A673 (cell line): ENCODE measurements at places on chromosomes 3 and 15. TPM values are rescaled to one million over a fixed set of nuclear protein-coding genes. Genes with fewer than 3 reads are reported as not detected.

DNA sequence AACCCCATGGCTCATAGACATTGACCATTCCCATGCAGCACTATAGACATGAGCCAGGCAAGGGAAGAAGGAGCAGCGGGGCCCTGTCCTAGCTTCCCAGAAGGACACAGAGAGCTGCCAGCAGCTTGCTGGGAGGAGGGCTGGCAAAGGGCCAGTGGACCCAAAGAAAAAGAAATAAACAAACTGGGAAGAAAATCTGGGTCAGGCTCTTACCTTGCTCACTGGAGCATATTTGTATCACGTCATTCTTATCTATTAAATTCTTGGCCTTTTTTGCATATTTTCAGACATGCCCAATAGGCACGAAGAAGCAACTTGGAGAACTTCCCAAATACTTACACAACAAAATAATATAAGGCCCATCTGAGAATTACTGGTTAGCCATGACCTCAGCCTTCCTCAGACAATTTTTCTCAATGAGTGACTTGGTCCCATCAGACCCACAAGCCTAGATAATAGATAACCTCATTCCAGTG, 28.4 kb downstream of the RASGRP1 start:
- no peaks in the 10 kb centered on the region for H3K27me3 ChIP-seq
- H3K27ac ChIP-seq, result no peak overlapping the region
- no peaks in the 10 kb centered on the region for H3K36me3 ChIP-seq
- H3K4me1 ChIP-seq, result no peaks in the 10 kb centered on the region
- H3K4me3 ChIP-seq, result no peak overlapping the region

The TGM5 gene
- total RNA-seq, result not detected in 2 replicates

The SNURF gene
- 11.8 and 26.0 TPM in 2 replicates for total RNA-seq

The TMEM212 gene
- not detected in 2 replicates for total RNA-seq

- no peak overlapping the region for H3K4me3 ChIP-seq
- H3K27ac ChIP-seq, result no peak overlapping the region
- no peaks in the 10 kb centered on the region for H3K27me3 ChIP-seq
- peaks cover 5% of the 10 kb centered on the region for H3K4me1 ChIP-seq
- peak; percentile 54 for DNase-seq
These were observed 55.8 kb downstream of the DZIP3 start for GRCh38 chr3:108645364-108645763.

DNA sequence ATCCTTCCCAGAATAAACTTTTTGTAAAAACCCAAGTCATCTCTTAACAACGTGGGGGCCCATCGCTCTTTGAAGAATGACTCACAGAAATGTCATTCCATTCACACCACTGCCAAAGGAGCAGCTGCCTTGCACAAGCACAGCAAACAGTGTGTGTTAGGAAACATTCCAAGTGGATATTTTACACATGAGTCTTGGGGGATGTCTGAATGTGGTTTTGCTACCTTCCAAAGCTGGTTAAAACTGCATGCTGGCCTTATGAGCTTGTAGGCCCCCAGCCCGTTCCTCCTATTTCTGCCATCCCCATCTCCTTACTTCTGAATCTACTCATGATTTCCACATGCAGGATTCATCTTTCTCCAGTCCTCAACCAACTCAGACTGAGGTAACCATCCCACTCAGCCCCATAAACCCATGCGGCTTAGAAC, 130.8 kb downstream of the CPNE4 start:
- no peak overlapping the region for H3K27ac ChIP-seq
- no peak overlapping the region for H3K4me3 ChIP-seq
- H3K27me3 ChIP-seq, result no peaks in the 10 kb centered on the region
- H3K4me1 ChIP-seq, result peaks cover 43% of the 10 kb centered on the region
- no peak for DNase-seq

- no peaks in the 10 kb centered on the region for H3K36me3 ChIP-seq
- H3K4me3 ChIP-seq, result no peak overlapping the region
- no peak for DNase-seq
- no peaks in the 10 kb centered on the region for H3K27me3 ChIP-seq
- peaks cover 37% of the 10 kb centered on the region for H3K4me1 ChIP-seq
These were observed 61.1 kb upstream of the PPIB start for GRCh38 chr15:64223882-64224281.

The ATP13A5 gene
- not detected in 2 replicates for total RNA-seq

- H3K36me3 ChIP-seq, result no peaks in the 10 kb centered on the region
- DNase-seq, result peak; percentile 42
- H3K27ac ChIP-seq, result no peak within 1 kb of the TSS
- H3K4me1 ChIP-seq, result no peaks in the 10 kb centered on the region
- no peaks in the 10 kb centered on the region for H3K27me3 ChIP-seq
- peak within 1 kb of the TSS; percentile 44 for H3K4me3 ChIP-seq
These were observed at the start of gene CAMKV for GRCh38 chr3:49869525-49870126. Gene CAMKV, minus strand, starts transcription at chr3:49869906. Its CDS starts 7,518 bp downstream, at chr3:49862388.

The SLC6A20 gene
- not detected in 2 replicates for total RNA-seq

DNA sequence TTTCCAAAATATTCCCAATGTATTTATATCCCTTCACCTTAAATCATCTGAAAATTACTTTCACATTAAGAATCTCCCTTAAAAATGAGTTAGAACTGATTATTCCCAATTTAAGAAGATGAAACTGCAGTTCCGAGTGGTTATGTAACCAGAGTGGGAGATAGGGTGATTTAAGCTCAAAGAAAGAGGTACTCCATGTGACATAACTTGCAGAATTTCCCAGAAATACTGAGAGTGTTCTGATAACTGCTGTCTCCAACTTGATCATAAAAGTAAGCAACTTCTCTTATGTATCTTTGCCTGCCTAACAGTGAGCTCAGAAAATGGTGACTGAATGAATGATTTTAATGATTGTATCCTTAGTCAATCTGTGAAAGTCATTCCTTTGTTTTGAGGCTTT, 32.3 kb downstream of the ARRDC4 start:
- H3K27me3 ChIP-seq, result no peaks in the 10 kb centered on the region
- no peaks in the 10 kb centered on the region for H3K4me1 ChIP-seq
- H3K4me3 ChIP-seq, result no peak overlapping the region
- no peaks in the 10 kb centered on the region for H3K36me3 ChIP-seq

- H3K36me3 ChIP-seq, result no peaks in the 10 kb centered on the region
- H3K27me3 ChIP-seq, result peaks cover 19% of the 10 kb centered on the region
- DNase-seq, result no peak
- no peak overlapping the region for H3K27ac ChIP-seq
These were observed 37.3 kb upstream of the FXR1 start for GRCh38 chr3:180875124-180875698.

DNA sequence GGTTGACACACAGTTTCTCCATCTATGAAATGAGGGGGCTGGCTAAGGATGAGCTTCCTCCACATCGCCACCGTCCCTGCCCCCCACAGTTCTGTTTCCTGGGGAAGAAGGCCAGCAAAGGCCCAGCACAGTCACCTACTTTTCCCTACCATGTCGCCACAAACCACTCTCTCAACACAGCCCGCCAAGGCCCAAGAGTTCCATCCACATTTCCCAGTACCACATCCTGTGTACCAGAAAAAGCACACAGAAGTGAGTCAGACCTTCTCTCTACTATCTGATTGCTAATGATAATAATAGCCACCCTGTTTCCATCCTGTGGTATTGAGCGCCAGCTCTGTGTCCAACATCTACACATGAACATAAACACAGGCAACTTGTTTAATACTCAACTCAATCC, 30.3 kb upstream of the C15orf39 start:
- H3K27ac ChIP-seq, result no peak overlapping the region
- no peak overlapping the region for H3K4me3 ChIP-seq
- DNase-seq, result no peak
- H3K36me3 ChIP-seq, result no peaks in the 10 kb centered on the region
- no peaks in the 10 kb centered on the region for H3K27me3 ChIP-seq

GRCh38 chr3:59446775-59447465, 397.1 kb upstream of the CFAP20DC start:
- H3K27me3 ChIP-seq, result no peaks in the 10 kb centered on the region
- no peak for DNase-seq
- H3K4me3 ChIP-seq, result no peak overlapping the region
- H3K4me1 ChIP-seq, result no peaks in the 10 kb centered on the region

DNA sequence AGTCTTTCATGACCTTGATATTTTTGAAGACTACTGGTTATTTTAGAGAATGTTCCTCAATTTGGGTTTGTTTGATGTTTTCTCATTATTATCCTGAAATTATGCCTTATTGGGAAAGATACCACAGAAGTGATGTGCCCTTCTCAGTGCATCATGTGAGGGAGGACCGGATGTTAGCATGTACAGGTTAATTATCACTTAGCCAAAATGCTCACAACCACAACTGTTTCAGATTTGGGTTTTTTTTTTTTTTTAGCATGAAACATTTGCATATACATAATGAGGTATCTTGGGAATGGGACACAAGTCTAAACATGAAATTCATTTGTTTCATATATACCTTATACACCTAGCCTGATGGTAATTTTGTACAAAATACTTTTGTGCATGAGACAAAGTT, 59.8 kb downstream of the PIK3R4 start:
- no peak for DNase-seq
- no peaks in the 10 kb centered on the region for H3K27me3 ChIP-seq
- H3K27ac ChIP-seq, result no peak overlapping the region
- no peaks in the 10 kb centered on the region for H3K36me3 ChIP-seq
- no peaks in the 10 kb centered on the region for H3K4me1 ChIP-seq

The SOX14 gene
- not detected in 2 replicates for total RNA-seq

DNA sequence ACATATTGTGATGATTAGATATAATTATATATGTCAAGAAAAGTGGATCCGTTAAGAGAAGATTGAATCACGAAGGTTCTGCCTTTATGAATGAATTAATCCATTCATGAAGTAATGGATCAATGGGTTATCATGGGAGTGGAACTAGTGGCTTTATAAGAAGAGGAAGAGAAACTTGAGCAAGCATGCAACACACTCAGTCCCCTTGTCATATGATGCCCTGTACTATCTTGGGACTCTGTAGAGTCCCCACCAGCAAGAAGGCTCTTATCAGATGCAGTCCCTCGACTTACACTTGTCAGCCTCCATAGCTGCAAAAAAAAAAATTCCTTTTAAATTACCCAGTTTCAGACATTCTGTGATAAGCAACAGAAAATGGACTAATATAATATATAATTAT, 301.9 kb downstream of the RAP2B start:
- no peak for DNase-seq
- H3K4me3 ChIP-seq, result no peak overlapping the region
- H3K36me3 ChIP-seq, result no peaks in the 10 kb centered on the region
- no peaks in the 10 kb centered on the region for H3K27me3 ChIP-seq

GRCh38 chr3:35639254-35640186, at the start of gene ARPP21:
Gene ARPP21, plus strand, starts transcription at chr3:35639525. Its CDS starts 42,227 bp downstream, at chr3:35681752.
- H3K4me3 ChIP-seq, result peak within 1 kb of the TSS; percentile 55
- H3K4me1 ChIP-seq, result no peaks in the 10 kb centered on the region
- DNase-seq, result peak; percentile 35
- H3K36me3 ChIP-seq, result no peaks in the 10 kb centered on the region
- H3K27me3 ChIP-seq, result peaks cover 24% of the 10 kb centered on the region

- no peaks in the 10 kb centered on the region for H3K4me1 ChIP-seq
- no peaks in the 10 kb centered on the region for H3K27me3 ChIP-seq
- DNase-seq, result no peak
- no peak overlapping the region for H3K4me3 ChIP-seq
- no peaks in the 10 kb centered on the region for H3K36me3 ChIP-seq
- H3K27ac ChIP-seq, result no peak overlapping the region
These were observed 24.5 kb upstream of the PROK2 start for GRCh38 chr3:71809321-71810026.

DNA sequence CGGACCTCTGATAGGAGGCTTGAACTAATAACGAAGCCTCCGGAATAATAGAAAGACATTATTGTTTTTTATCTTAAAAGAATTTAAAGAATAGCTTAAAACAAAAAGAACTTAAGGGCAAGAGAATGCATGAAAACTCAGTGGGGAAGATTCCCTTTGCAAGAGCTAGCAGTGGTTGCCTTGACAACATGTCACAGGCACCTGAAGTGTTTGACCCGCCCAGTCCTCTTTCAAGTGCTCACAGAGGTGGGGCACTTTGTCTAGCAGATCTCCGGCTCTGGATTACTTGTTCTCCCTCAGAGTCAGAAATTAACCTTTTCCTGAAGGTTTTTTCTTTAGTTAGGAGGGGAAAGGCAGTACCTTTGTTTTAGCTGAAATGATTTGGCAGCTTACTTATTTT, 37.8 kb downstream of the LARS2 start:
- no peaks in the 10 kb centered on the region for H3K4me1 ChIP-seq
- H3K36me3 ChIP-seq, result no peaks in the 10 kb centered on the region
- no peak overlapping the region for H3K4me3 ChIP-seq
- no peak for DNase-seq
- H3K27ac ChIP-seq, result no peak overlapping the region
- no peaks in the 10 kb centered on the region for H3K27me3 ChIP-seq

DNA sequence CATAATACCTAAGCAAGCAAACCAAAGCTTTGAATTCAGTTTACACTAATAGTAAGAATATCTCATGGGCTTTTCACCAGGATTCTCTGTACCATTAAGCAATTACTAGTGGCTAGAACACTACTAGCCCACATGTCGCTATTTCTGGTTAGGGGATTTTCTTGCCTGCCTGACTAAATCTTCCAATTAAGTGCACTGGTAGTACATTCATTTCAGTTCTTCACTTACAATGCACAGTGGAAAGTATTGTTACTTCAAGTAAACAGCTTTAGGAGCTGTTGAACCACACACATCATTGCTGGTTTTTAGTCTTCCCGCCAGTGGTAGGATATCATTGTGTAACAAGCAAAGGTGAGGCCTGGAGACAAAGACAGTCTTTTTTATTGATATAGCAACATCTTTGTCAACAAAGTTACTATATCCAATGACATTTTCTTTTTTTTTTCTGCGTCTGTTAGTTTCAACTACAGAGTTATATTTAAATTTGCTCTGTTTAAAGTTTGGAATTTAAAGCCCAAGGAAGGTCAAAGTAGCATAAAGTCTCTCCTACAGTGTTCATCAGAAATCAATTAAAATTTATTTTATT, 826.8 kb upstream of the NR2F2 start:
- H3K27ac ChIP-seq, result no peak overlapping the region
- H3K27me3 ChIP-seq, result no peaks in the 10 kb centered on the region
- no peak overlapping the region for H3K4me3 ChIP-seq
- no peaks in the 10 kb centered on the region for H3K4me1 ChIP-seq
- no peak for DNase-seq

The CASR gene
- not detected in 2 replicates for total RNA-seq

DNA sequence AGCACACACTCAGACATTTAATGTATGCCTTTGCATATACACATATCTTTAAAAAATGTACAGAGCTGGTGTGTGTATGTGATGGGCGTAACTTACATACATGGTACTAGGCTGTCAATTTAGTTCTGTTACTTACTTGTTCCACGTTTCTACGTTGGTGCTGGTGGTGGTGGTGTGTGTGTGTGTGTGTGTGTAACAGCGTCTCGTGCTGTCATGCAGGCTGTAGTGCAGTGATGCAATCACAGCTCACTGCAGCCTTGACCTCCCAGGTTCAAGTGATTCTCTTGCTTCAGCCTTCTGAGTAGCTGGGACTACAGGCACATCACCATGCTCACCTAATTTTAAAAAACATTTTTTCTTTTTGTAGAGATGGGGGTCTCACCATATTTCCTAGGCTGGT, 64.2 kb downstream of the ISG20 start:
- H3K4me1 ChIP-seq, result no peaks in the 10 kb centered on the region
- no peak overlapping the region for H3K27ac ChIP-seq
- peaks cover 67% of the 10 kb centered on the region for H3K27me3 ChIP-seq

The MNS1 gene
- total RNA-seq, result 28.7 and 29.9 TPM in 2 replicates

- no peaks in the 10 kb centered on the region for H3K27me3 ChIP-seq
- DNase-seq, result no peak
- no peaks in the 10 kb centered on the region for H3K36me3 ChIP-seq
These were observed 489.2 kb upstream of the ROBO2 start for GRCh38 chr3:76550522-76551201.

- H3K4me3 ChIP-seq, result no peak overlapping the region
- H3K27ac ChIP-seq, result no peak overlapping the region
- H3K36me3 ChIP-seq, result no peaks in the 10 kb centered on the region
- no peak for DNase-seq
- peaks cover 29% of the 10 kb centered on the region for H3K27me3 ChIP-seq
These were observed 796 bp upstream of the DOCK3 start for GRCh38 chr3:50673931-50674330.
